Lung microvascular endothelial cell (primary cell): ENCODE measurements at places on chromosomes 1 and 21. TPM values are rescaled to one million over a fixed set of nuclear protein-coding genes. Genes with fewer than 3 reads are reported as not detected.

DCST1 gene
- not detected in 2 replicates for total RNA-seq

MCOLN3 gene
- total RNA-seq: not detected in 2 replicates

UCK2 gene
- 50.8 and 53.4 TPM in 2 replicates for total RNA-seq

PACC1 gene
- total RNA-seq: 3.2 and 5.4 TPM in 2 replicates

CD160 gene
- total RNA-seq: not detected in 2 replicates

CD5L gene
- not detected in 2 replicates for total RNA-seq

COL9A2 gene
- 0.22 and 0.79 TPM in 2 replicates for total RNA-seq

SFT2D2 gene
- 33.3 and 46.2 TPM in 2 replicates for total RNA-seq

AMY2B gene
- 0.65 and 1.8 TPM in 2 replicates for total RNA-seq

DNA sequence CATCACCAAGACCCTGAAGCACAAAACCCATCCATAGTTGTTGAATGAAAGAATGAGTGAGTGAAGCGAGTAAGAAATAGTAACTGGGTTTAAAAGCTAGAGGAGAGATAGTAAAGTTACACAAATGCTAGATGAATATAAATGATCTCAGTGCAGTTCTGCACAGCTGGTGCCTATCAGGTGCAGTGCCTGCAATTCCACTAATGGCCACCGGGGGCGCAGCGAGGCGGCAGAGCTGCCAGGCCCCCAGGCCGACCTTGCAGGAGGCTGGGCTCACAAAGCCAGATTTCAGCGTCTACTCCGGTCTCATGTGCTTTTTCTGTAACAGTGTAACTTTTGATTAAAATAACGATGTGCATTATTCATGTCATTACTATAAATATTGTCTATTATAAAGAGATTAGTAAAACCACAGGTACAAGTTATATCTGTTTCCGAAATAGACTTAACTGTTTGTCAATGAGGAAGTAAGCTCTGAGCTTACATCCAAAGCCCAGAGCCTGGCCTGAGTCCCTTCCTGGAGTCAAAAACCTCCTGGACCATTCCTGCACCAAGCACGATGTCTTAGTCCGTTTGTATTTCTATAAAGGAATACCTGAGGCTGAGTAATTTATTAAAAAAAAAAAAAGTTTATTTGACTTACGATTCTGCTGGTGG is 477.6 kb downstream of the NPHP4 start:
- DNase-seq: peak; percentile 56

- no peak for DNase-seq
These were observed 13.4 kb downstream of the DRAXIN start for GRCh38 chr1:11704691-11705475.

GRCh38 chr1:116112388-116113140 is 1.4 kb downstream of the MAB21L3 start:
- no peak for DNase-seq

DNA sequence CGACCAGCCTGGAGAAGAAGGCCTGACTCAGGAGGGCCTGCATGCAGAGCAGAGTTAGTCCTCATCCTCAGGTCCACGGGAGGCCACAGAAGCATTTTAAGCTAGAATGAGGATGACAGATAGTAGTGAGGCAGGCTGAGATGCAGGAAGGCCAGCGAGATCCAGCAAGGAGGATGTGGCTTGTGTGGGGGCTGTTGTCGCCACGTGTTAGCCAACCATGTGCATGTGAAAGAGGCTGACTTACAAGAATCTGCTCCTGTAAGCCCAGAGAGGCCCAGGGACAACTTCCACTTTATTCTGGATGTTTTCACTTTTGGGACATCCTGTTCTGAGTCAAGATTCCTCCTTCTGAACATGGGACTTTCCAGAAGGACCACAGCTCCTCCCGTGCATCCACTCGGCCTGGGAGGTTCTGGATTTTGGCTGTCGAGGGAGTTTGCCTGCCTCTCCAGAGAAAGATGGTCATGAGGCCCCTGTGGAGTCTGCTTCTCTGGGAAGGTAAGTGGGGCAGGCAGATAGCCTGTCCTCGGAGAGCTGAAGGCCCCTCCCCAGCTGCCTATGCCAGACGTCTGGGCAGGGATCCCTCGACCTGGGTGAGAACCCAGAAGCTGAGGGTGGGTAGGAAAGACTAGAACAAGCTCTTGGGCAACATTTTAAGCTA is at the start of gene SLAMF8:
Gene SLAMF8 (plus strand): TSS at position 433 of the 661 bp plus-strand sequence. CDS start 26 bp downstream, at position 459.
- DNase-seq: peak; percentile 25

- peak; percentile 3 for DNase-seq
These were observed 2131.7 kb downstream of the MRPL39 start for GRCh38 chr21:23475281-23476219.

- no peak for DNase-seq
These were observed 2.3 kb upstream of the LCE1A start for GRCh38 chr1:152824964-152825363.

DNA sequence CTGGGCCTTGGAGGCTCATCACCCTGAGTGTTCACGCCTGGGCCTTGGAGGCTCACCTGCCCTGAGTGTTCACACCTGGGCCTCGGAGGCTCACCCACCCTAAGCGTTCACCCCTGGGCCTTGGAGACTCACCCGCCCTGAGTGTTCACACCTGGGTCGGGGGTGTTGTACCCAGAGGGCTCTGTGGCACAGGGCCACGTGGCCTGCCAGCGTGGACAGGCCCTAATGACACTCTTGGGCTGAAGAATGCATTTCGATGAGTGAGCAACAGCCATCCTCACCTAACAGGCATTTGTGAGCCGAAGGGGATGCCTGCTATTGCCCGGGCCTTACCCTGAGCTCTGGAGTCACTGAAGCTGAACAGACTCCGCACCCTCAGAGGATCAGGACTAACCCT is 17.5 kb downstream of the SLC19A1 start:
- no peak for DNase-seq

- DNase-seq: no peak
These were observed 2.3 kb upstream of the MAP3K6 start for GRCh38 chr1:27368869-27369582.

GRCh38 chr1:215992620-215993019 is 425.5 kb downstream of the KCTD3 start:
- no peak for DNase-seq

GRCh38 chr21:42220138-42220701 is 1.3 kb downstream of the ABCG1 start:
- peak; percentile 94 for DNase-seq

DNA sequence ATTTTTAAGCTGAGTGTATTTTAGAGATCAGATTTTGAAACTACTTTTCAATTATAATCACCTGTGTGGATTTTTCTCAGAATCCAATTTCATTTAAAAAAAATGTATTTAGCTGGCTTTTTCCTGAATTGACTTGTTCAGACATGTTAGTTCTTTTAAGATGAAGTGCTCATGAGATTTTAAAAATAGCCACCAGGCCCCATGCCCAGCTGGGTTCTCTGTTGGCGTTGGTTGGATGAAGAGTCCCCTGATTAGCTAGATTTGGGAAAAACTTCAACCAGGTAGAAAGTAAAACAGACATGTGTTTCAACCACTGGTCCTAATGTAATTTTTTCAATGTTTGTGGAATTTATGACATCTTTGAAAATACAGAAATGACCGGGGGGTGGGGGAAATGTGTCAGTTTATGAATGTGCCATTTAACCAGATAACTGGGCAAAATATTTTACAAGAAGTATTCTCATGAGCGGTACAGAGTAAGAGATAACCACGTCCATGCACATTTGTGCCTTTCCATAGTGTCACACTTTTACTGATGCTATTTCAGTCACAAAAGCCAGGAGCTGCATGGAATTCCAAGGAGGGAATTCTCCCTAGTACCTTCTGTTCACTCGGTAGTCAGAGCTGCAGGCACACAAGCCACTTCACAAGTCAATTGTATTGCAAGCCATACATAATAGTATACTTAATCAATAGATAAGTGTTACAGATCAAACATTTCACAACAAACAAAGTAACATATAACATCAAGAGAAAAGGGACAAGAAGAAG is 51.1 kb downstream of the KCNK1 start:
- DNase-seq: no peak

- DNase-seq: no peak
These were observed 11.9 kb upstream of the RXRG start for GRCh38 chr1:165456861-165457260.

- peak; percentile 88 for DNase-seq
These were observed 17.2 kb downstream of the NFYC start for GRCh38 chr1:40708750-40709099.

GRCh38 chr1:227541796-227542152 is 21.6 kb upstream of the ZNF678 start:
- no peak for DNase-seq
